ENCODE measurements at places on chromosomes 7 and 10.

DNA sequence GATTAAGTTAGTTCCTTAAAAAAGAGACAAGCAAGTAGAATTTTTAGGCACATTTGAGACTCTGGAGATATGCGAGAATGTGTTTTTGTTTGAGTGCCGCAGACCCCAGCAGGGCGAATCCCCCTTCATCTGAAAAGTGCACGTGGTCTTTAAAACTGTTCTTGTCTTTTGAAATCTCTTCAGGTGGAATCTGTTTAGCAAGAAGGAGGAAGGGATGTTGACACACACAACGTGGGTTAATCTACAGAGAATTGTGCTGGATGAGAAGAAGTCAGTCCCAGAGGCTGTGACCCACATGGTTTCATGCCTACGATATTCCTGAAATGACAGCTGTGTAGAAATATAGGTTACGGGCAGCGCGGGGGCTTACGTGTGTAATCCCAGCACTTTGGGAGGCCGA, 27.1 kb upstream of the ZFAND2A start:
- DNase-seq = no peak

- no peak for DNase-seq
These were observed 500.4 kb downstream of the GFRA1 start for GRCh38 chr10:115772606-115773005.

DNA sequence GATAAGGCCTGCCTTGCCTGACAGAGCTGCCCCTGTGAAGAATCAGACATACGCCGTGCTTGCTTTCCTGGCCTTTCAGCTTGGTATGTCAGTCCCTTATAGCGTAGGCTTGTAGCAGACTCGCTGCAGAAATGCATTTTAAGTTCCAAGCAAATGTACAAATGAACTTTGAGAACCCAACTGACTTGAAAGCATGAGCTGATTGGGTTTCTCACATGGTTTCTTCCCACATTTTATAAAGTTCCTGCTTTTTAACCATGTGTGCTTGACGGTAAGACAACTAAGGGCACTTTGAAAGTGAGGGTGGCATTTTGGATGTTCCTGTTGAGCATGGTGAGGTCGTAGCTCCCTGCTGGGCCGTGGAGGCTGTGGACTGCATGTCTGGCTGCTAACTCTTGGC, 62.6 kb downstream of the CCNY start:
- DNase-seq = no peak

GRCh38 chr10:82228701-82229100, 353.7 kb downstream of the NRG3 start:
- DNase-seq = no peak

DNA sequence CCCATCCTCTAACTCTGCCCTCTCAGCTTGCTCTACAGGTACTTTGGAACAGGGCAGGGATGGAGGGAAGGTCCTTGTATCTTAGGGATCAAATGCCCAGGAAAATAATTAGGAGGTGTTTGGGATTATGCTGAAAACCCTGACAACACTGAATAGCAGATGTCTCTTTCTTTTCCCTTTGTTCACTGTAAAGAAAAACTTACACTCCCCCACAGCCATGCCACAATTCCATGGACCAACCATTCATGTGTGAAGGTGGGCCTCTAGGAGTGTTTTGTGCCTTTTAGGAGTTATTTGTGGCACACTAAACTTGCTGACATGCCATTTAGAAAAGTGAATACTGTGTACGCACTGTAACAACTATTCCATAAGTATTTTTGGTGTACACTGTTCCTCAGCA, 108.1 kb downstream of the SNX10 start:
- no peak for DNase-seq

DNA sequence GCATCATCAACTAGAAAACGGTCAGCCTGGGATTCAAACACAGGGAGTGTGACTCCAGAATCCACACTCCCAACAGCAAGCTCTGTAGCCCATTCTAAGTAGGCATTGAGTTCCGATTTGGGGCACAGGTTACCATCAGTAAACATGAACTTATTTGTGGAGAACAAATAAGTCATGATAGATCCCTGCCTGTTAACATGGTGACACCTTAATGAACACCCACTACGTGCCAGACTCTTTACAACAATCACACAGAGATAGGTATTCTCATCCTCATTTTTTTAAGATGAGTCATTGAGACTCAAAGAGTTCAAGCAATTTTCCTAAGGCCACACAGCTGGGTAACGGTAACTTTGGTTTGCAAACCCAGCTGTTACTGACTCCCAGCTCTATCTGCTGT, 91.5 kb downstream of the LYZL2 start:
- DNase-seq = no peak

DNA sequence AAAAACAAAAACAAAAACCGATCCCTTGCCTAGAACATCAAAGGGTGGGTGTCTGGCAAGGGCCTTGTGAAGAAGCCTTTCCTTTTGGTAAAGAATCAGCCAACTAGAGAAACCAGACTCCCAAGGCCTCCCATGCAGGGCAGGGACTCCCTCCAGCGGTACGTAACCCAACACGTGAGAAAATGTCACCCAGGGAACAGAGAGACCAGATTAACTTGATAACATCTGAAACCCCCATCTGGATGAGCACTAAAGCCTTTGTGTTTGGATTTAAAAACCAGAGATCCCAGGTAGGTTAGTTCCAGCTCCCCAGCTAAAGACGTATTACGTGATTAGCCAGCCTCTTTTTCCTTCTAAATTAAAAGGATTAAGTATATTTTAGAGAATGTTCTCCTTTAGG, 3.0 kb upstream of the HABP2 start:
- DNase-seq = no peak

GRCh38 chr7:17769918-17770317, 170.4 kb downstream of the SNX13 start:
- peak; percentile 6 for DNase-seq

DNA sequence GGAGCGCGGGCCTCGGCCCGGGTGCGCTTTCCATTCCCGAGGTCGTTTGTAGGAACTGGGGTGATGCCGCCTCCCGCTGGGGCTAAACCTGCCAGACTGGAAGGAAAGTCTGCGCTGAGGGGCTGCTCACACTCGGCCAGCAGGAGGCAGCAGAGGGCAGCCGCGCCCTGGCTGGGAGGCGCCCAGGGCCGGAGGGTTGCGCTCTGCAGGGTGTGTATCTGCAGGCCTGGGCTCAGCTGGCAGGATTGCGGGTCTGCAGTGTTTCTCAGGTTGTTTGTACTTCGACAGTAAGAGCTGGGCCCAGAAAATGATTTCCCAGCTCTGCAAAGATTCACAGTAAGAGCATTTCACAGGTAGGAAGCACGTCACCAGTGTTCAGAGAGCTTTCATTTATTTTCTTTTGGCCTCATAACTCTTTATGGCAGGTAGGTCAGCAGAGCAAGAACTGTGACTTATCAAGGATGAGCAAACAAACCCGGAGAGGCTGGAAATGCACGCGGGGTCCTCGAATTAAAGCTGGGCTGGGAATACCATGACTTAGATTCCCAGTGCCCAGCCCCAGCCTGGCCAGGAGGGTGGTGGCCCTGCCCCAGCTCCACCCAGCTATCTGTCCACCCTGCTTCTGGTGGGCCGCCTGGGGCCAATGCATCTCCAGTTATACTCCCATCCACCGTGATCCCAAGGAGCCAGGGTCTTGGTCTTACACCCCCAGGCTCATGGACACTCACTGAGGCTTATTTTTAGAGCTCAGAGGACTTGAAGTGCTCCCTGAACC, 15.2 kb upstream of the PPP2R2D start:
- peak; percentile 71 for DNase-seq

GRCh38 chr10:14623931-14624330, 150.8 kb downstream of the FAM107B start:
- DNase-seq = no peak

DNA sequence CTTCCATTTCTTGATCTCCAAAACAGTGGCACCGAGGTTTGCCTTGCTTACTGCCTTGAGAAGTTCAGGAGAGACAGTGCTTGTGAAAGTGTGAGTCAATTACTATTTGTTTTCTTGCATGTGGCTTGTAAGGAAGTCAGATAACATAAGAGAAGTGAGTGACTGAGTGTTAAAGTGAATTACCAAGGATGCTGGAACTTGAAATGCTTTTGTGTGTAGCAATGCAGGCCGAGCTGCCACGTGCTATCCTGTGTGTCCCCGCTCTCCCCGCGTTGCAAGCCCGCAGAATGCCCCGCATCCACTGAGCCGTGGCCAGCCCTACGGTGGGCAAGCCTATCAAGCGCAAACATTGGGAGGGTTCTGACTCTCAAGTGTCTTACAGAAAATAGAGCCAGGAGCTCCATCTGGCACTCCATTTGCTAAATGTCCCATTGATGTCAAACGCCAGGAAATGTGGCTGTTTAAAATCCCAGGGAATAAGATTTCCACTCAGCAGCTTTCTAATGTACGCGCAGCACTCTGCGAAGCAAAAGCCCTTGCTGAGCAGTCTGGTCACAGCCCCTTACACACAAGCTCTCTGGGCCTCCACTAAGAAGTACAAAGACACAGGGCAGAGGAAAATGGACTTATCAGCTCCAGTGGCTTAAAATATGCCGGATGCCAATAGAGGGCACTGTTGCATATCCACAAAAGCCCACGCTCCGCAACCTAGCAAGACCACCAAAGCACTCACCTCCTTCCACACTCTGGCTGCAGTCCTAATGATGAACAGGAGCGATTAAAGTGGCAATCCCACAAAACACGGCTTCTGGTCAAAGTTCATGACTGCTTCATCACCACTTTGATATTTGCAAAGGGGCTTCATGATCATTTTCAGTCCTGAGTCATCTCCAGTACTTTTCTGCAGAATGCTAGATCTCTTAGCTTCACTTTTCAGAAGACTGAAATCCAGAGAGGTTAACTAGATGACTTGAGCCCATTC, 158.0 kb upstream of the ITGB1 start:
- no peak for DNase-seq

GRCh38 chr7:132030883-132031282, 474.5 kb upstream of the PODXL start:
- no peak for DNase-seq

DNA sequence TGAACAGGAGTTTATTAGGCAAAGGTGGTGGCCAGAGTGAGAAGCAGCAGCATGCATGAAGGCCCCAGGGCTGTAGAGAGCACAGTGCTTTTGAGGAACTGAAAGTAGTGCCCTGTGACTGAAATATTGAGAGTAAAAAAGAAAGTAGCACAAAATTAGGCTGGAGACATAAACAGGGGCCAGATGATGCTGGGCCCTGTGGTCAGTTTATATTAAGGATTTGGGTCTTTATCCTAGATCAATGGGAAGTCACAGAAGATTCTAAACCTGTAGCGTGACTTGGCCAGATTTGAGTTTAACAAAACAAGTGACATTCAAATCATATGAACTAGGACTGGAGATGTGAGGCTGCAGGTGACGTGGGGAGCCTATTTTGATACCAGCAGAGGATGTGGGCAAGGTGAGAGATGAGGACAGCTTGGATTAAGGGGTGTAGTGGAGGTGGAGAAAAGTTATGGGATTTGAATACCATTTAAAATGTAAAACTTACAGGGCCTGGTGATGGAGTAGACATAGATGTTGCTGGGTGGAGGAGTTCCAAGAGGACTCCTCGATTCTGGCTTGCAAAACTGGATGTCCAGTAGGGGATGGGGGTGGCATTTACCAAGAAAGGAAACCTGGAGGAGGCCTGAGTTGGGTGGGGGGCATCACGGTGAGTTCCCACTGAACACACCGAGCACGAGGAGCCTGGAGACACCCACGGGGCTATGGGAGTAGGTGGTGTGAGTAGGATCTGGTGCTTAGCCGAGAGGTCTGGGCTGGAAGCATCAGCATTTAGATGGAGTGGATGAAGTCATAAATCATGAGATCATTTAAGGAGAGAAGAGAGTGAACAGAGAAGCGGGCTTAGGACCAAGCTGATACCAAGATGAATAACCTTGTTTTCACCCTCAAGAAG, 52.8 kb downstream of the HHEX start:
- DNase-seq = no peak

DNA sequence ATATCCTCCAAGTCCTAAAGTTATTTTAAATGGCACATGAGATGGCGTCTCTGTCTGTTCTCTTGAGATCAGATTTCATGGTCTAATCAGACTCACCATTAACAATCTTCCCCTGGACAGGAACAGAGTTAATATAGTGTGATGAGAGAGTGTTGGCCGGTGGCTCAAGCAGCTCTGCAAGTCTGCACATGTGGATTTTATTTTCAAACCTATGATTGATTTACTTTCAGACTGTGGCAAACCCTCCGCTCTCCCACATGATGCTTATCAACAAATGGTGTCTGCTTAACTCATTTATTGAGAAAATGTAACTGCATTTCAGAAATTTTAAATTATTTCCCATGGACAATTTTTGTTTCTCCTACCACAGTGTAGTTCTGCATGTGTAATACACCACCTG, 46.5 kb upstream of the HGF start:
- no peak for DNase-seq

DNA sequence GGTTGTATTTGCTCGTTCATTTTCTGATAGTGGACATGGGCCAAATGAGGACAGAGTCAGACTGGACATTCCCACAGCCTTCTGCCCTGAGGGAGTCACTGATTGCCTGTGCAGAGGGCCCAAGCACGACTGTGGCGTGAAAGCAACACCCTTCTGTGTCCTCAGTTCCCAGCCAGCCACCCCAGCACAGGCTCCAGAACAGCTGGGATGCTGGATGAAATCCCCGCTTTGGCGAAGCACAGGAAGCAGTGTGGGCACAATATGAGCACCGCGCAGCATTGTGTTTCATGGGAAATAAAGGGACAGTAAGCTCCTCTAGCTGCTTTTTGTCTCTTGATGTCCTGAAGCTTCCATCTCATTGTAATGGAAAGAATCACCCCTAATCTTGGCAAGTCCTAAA, 20.5 kb downstream of the TRIL start:
- DNase-seq = no peak

DNA sequence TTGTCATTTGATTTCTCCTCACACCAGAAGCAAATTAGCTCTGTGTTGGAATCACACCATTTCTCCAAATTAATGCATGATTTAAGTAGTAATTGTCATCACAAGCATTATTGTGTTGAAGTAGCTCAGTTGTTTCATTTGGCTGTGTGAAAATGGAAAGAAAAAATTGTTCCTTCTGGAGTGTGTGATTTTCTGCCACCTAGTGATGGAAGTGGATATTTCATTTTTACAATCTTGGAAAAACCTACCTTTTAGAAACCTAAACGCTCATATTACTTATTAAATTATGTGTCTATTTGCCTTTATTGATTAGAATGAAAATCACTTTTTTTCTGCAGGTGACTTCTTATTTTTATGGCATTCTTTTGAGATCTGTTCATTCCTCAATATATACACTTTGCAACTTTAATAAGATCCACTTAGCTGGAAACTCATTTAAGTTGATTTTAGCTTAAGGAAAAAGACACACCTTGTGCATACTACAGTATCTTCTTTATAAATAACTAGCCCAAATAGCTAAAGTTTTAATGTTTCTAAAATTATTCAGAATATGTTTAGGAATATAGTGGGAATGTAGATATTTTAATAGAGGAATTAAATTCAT, 50.0 kb downstream of the SRI start:
- DNase-seq = no peak

Measured in activated T-helper 1 cell treated with anti-CD3 and anti-CD28 coated beads, Interleukin-2, amount 50 U/mL, for 16 hours (primary cell).